Fibroblast of skin of scalp (primary cell): ENCODE measurements at places on chromosomes 4 and X.

- peak; percentile 49 for DNase-seq
Measured at GRCh38 chr4:94961420-94961819, 203.7 kb downstream of the BMPR1B start.

GRCh38 chr4:47835494-47835893 is 2.4 kb downstream of the CORIN start:
- DNase-seq = peak; percentile 78

- no peak for DNase-seq
Measured at GRCh38 chrX:101450961-101451360, 34.3 kb upstream of the ARMCX4 start.

DNA sequence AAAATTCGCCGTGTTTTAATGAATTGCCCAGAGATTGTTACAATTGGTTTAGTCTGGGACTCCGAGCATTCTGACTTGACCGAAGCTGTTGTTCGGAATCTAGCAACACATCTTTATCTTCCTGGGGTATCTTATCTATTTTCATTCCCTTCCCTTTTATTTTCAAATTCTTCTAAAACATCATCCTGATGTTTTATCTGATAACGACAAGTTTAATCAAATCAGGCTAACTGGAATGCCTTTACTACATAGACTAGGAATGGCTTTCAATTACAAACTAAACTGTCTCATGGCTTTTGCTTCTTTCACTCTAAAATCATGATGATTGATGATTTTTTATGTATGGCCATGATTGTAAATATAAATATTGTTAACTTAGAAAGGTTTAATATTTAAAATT is 48.0 kb downstream of the USP53 start:
- DNase-seq = no peak

DNA sequence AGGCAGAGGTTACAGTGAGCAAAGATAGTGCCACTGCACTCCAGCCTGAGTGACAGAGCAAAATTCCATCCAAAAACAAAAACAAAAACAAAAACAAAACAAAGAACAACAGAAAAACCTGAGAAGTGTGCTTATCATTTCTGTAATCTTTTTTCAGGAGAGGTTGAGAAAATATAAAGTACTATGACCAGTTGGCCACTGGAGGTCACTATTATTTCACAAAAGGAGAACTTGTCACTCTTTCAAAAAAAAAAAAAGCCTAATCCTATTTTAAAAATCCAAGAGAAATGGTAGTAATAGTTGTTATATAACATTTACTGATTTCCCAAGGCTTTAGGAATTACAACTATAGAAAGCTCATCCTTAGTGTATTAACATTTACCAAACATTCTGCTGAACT is 24.9 kb upstream of the RNF150 start:
- peak; percentile 49 for DNase-seq

- DNase-seq = no peak
Measured at GRCh38 chrX:2497961-2498780, 2.6 kb downstream of the DHRSX start.

DNA sequence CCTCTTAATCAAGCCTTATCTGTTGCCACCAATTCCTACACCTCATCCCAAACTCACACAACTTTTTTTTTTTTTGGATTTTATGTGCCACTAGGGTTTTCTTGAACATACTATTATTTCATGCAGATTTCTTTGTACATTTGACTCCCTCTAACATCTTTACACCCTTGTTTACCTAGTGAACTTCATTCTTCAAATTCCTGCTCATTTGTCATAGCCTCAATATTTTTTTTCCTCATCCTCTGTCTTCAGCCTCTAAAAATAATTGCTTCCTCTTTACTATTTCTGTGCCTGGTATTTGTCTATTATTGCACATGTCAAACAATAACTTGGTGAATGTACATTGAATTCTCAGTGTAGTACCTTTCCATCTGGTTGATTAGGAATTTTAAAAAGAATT is 22.0 kb downstream of the NBDY start:
- DNase-seq = no peak

DNA sequence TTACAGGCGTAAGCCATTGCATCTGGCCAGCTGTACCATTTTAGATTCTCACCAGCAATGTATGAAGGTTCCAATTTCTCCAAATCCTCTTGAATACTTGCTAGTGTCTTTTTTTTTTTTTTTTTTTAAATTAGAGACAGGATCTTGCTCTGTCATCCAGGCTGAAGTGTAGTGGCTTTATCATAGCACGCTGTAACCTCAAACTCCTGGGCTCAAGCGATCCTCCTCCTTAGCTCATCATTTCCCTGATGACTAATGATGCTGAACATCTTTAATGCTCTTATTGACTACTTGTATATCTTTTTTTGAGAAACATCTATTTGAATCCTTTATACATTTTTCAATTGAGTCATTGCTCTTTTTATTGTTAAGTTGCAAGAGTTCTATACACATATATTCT is 40.3 kb downstream of the HDAC8 start:
- DNase-seq = peak; percentile 24

GRCh38 chr4:128386761-128387599 is 99.4 kb upstream of the PGRMC2 start:
- DNase-seq = peak; percentile 98

DNA sequence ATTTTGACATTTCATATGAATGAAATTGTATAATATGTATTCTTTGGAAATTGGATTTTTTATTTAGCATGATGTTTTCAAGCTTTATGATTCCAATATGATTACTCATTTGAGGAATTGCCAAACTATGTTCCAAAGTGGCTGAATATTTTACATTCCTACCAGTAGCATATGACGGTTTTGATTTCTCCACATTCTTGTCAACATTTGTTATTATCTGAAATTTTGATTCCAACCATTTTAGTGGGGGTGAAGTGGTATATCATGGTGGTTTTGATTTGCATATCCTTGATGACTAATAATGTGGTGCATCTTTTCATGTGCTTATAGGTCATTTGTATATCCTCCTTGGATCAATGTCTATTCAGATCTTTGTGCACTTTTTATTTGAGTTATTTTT is 2.6 kb upstream of the BEX1 start:
- peak; percentile 13 for DNase-seq

GRCh38 chr4:147547314-147548056 is 66.6 kb downstream of the EDNRA start:
- peak; percentile 71 for DNase-seq

GRCh38 chrX:13195340-13195739 is 124.5 kb downstream of the ATXN3L start:
- no peak for DNase-seq

- no peak for DNase-seq
Measured at GRCh38 chrX:105277132-105277531, 56.6 kb upstream of the TEX13A start.

GRCh38 chr4:22014222-22014741 is 65.7 kb upstream of the KCNIP4 start:
- DNase-seq = peak; percentile 33

GRCh38 chrX:17038277-17038676 is 91.8 kb downstream of the REPS2 start:
- no peak for DNase-seq

GRCh38 chr4:153234885-153235284 is 30.6 kb downstream of the TRIM2 start:
- peak; percentile 48 for DNase-seq

GRCh38 chr4:152920768-152921167 is 15.4 kb upstream of the FHDC1 start:
- no peak for DNase-seq

DNA sequence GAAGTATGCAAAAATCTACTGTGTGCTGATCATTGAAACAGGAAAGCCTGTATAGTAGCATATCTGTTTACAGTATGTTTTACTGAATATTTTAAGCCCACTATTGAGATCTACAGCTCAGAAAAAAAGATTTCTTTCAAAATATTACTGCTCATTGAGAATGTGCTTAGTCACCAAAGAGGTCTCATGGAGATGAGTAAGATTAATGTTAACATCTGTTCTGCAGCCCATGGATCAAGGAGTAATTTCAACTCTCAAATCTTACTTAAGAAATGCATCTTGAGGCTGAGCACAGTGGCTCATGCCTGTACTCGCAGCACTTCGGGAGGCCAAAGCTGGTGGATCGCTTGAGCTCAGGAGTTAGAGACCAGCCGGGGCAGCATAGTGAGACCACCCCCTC is 3.3 kb downstream of the RNF4 start:
- peak; percentile 20 for DNase-seq

GRCh38 chrX:136021903-136022302 is 36.7 kb downstream of the SLC9A6 start:
- DNase-seq = no peak

DNA sequence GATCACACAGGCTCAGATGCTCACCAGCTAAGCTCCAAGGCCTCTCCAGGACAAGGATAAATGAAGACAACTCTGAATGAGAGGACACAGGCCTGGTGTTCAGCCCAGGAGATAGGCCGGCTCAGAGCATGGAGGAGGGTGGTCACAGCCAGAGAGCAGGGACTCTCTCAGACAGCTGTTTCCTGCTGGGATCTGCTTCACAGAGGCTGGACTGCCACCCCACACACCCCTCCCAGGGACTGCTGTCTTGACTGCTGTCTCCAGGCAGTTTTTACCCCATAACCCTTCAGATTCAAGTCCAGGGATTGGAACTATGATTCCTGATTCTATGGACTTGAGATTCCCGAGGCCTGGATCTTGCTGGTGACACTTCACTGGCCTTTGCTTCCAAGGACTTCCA is 89.0 kb downstream of the SMIM20 start:
- DNase-seq = no peak

- DNase-seq = no peak
Measured at GRCh38 chr4:95675623-95676022, 126.8 kb upstream of the UNC5C start.

DNA sequence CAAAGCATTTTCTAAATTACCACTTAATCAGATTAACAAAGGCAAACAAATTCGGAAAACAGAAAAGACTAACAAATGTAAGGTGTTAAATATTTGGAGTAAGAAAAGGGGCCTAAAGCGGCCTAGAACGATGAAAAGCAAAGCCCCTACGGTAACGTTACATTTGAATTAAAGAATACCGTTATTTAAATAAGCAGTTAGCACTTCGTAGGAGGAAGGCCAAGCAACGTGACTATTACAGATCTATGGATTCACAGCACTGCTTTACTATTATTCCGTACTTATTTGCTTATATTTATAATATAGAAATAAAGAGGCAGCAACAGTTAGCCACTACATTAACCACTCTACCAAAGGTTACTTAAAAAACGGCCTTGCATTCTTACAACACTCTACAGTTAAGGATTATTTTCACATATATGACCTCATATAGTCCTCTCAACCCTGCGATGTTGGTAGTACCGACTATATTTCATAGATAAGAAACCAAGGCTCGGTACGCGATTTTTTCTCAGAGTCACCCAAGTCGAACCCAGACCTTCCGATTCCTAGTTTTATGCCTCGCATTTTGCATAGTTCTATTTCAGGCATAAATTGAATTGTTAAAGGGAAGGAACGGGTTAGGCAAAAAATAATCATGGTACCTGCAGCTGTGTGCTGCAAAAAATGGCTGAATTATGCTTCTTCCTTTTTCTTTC is 2.9 kb downstream of the KLHL15 start:
- no peak for DNase-seq

- no peak for DNase-seq
Measured at GRCh38 chrX:2517055-2517454, 16.3 kb upstream of the DHRSX start.

GRCh38 chr4:25860586-25861279 is 2.1 kb downstream of the SEL1L3 start:
- DNase-seq = no peak

GRCh38 chr4:184167576-184167975 is 50.1 kb downstream of the ENPP6 start:
- no peak for DNase-seq
